ENCODE measurements at places on chromosomes 4 and X.
A peak's percentile ranks its signal among the peaks of the same experiment; 100 is the strongest.

GRCh38 chr4:53706422-53707032 lies 115.2 kb upstream of the LNX1 start:
- DNase-seq, result peak; percentile 16

DNA sequence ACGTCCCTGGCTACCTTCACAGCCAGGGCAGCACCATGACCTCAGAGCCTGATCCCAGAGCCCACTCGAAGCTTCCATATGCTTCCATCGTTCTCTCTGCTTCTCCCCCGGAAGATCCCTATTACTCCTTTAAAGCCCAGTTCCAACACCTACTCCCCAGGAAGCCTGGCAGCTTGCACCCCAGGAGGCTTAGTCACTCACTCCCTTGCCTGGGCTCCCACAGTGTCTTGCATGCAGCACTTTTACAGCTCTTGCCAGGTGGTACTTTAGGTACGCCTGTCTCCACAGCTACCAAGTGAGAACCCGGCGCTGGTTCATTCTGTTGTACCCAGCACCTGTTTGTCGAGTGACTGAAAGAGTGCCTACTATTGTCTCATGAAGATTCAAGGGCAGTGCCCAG lies 24.5 kb upstream of the MAMLD1 start:
- DNase-seq, result no peak

GRCh38 chr4:76892601-76893000 lies 5.3 kb downstream of the SOWAHB start:
- DNase-seq, result no peak

DNA sequence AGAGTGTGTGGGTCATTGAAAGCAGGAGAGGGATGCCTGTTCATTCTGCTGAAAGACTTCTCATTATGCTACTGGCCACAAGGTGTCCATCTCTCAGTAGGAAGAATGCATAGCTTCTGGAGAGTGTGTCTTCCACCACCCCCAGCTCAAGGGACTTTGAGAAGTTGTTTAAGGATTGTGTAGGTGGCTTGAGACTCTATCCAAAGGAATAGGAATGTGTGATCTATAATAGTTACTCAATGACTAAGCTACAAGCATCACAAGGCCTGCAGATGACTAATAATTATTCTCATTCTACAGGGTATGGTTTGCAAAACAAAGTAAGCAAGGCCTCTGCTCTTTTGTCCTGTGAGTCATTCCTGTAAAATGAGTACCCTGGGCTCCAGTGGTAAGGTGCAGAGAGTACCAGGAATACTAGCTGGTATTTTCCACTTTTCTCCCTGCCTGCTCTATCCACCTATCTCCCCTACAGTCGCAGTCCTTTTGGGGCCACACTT lies 279.8 kb upstream of the BOD1L1 start:
- no peak for DNase-seq

DNA sequence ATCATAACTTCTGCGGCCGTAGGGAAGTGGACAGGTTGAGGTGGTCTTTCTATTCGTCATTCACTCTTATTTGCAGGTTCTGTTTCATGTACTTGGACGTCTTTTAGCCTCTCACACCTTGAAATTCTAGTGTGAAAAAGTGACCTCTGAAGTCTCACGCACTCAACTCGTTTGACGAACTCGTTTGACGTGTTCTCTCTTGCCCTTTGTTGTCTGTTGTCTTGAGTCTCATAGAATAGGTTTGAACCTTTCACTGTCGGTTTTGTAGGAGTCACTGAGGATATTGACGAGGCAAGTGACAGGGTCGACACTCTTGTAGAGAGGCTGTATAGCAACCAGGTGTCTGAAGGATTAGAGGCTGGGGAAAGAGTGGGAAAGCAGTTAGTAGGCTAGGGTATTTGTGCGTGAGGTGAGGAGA lies 1.1 kb upstream of the PGRMC2 start:
- DNase-seq, result peak; percentile 46

GRCh38 chr4:153927451-153927850 lies 138.6 kb upstream of the SFRP2 start:
- DNase-seq, result no peak

- DNase-seq, result no peak
These were observed 20.8 kb downstream of the CLCN4 start for GRCh38 chrX:10177601-10178000.

DNA sequence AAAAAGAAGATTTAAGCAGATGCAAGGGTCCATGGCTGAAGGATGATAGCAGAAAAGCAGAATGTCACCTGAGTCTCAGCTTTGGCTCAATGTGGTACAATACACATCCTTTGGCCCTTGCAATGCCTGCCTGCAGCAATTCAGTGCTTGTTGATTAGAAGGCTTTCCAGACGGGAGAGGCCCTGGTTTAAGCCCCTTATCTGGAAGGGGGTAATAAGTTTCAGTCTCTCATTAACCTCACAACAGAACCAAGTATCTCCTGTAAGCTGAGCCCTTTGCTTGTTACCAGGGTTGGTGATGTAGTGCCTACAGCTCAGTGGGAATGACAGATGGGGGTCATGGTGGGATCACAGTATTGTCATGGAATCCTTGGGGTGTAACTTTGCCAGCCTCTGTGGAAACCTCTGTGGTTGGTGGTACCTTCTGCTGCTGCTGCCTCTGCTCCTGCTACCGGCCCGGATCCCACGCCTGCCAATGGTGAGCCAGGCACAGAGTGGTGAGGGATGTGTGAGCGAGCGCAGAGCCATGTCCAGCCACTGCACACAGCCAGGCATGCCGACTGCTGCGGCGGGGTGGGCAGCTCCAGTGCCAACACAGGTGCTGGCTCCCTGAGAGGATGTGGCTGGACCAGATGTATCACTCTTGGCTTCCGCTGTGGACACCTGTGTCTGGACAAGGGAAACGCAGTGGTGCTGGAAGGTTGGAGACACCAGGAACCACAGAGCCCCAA lies 81.2 kb downstream of the ADRA2C start:
- no peak for DNase-seq

DNA sequence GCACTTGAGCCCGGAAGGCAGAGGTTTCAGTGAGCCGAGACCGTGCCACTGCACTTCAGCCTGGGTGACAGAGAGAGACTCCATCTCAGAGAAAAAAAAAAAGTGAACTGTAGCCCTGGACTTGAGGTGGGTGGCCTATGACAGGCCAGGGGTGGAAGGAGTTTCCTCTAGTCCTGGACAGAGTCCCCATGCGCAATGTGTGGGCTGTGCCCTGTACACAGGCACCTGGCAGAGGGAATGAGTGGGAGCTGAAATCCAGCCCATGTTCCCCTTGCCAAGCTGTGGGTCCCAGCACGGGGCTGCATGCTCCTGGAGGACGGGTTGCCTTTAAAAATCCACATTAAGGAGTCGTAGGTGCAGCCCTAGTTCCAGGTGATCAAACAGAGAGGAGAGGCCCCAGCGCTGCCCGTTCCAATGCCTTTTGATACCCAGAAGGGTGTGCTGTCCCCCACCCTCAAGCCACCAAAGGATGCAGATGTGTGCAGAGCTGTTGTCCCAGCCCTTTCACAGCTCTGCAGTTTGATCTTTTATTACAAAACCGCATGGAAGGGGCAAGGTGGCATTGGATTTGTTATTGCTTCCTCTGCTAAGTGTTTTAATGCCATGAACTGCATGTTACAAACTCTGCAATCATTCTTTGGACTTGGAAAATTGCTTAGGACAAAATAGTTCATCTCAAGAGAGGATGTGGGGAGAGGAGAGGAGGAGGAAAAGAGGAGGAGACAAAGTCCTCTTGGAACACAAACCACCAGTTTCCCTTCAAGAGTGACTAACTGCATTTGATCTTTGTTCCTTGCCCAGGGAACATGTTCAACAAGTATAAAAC lies 38.0 kb upstream of the PDK3 start:
- DNase-seq, result no peak

DNA sequence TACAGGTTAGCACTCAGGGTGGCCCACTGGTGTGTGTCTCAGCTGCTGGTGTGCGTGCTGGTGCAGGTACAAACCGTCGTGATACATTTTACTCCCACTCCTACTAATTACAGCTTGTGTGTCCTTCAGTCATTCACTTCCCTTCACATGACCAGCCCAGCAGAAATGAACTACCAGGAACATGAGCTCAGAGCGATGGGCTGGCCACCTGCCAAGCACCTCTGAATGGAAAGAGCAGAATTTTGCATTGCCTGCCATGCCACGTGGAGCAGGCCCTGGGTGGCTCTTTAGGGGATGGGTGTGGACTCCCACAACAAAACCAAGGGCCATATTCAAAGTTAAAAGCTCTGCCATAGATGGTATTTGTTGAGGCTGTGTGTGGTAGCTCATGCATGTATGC lies 58.9 kb upstream of the PGM2 start:
- no peak for DNase-seq

- no peak for DNase-seq
These were observed 34.1 kb upstream of the AFF2 start for GRCh38 chrX:148466292-148466691.

- no peak for DNase-seq
These were observed 205.3 kb downstream of the SLC39A8 start for GRCh38 chr4:102139932-102140331.

DNA sequence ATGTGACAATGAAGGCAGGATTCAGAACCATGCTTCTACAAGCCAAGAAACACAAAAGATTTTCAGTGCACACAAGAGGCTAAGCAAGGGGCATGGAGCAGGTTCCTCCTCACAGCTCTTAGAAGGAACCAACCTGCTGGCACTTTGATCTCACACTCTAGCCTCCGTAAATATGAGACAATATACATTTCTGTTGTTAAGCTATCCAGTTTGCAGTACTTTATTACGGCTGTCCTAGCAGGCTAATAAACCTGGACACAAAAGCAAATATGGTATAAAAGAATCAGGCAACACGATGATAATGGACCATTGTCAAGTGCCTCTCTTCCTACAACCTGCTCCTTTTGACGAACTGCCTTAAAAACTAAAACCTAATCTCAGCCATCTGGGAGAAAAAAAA lies 114.5 kb downstream of the ZAR1 start:
- DNase-seq, result no peak
